ENCODE measurements at places on chromosomes 16 and 17.
A peak's percentile ranks its signal among the peaks of the same experiment; 100 is the strongest.

- peak; percentile 67 for DNase-seq
Measured at GRCh38 chr16:66344533-66345145, 21.9 kb upstream of the CDH5 start.

GRCh38 chr16:24511792-24512191 lies 27.6 kb upstream of the RBBP6 start:
- DNase-seq = peak; percentile 38

GRCh38 chr17:59652119-59652518 lies 32.4 kb downstream of the CLTC start:
- DNase-seq = no peak

GRCh38 chr16:72956124-72957064 lies 91.5 kb downstream of the ZFHX3 start:
- no peak for DNase-seq

DNA sequence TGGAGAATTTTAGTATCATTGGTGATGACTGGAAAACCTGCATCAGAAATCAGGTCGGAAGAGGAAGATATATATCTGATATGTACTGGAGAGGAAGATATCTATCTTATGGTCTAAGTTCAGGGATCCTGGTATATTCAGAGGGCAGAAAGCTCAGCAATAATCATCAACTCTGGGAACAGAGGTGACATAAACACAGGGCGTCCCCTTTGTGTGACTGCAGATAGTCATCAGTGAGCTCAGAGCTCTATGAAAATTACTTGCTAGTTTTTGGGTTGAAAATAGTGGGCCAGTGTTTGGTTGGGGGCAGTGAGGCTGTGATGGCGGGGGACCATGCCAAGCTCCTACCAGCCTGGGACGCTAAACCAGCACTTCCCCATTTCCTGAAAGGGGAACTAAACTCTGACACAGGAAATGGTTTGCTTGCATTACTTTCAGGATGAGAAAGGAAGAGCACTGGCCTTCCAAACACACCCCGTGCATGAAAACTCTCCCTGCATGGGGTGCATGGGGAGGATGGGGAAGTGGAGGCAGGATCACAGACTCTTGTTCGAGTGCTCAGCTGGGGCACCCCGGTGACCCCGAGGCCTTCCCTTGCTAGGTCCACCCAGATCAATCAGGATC lies 15.8 kb downstream of the NOD2 start:
- DNase-seq = no peak
